ENCODE measurements at places on chromosomes 1 and 21. TPM values are rescaled to one million over a fixed set of nuclear protein-coding genes. Genes with fewer than 3 reads are reported as not detected.
A peak's percentile ranks its signal among the peaks of the same experiment; 100 is the strongest.

PLA2G2D gene
- not detected for total RNA-seq

LCE3E gene
- not detected for total RNA-seq

DNA sequence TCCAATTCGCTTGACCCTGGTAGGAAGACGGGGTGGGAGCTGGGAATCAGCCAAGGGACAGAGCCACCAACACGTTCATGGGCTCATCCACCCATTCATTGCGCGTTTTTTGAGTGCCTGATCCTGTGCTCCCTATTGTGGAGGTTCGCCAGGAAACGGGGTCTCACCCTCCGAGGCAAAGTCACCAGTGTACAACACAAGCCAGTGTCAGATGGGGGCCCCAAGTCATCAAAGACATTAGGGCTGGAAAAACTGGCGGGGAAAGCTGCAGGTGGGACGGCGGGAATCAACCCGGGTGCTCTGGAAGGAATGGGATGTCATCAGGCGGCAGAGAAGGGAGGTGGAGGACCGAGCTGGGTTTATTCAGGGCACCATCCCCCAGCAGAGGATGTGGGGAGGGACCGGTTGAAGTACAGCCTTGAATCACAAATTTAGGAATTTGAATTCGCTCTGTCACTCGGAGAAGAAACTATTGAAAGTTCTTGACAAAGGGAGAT lies 667 bp upstream of the NID1 start:
- no peak for DNase-seq

- no peak for DNase-seq
Measured at GRCh38 chr1:69246710-69247109, 321.0 kb upstream of the LRRC7 start.

GRCh38 chr1:169113613-169114119 lies 7.2 kb downstream of the ATP1B1 start:
- DNase-seq: peak; percentile 35
